Hepatocyte (in vitro differentiated cells): ENCODE measurements at places on chromosomes 16 and 17. TPM values are rescaled to one million over a fixed set of nuclear protein-coding genes. Genes with fewer than 3 reads are reported as not detected.
A peak's percentile ranks its signal among the peaks of the same experiment; 100 is the strongest.

The PPY gene
- total RNA-seq: not detected in 2 replicates

DNA sequence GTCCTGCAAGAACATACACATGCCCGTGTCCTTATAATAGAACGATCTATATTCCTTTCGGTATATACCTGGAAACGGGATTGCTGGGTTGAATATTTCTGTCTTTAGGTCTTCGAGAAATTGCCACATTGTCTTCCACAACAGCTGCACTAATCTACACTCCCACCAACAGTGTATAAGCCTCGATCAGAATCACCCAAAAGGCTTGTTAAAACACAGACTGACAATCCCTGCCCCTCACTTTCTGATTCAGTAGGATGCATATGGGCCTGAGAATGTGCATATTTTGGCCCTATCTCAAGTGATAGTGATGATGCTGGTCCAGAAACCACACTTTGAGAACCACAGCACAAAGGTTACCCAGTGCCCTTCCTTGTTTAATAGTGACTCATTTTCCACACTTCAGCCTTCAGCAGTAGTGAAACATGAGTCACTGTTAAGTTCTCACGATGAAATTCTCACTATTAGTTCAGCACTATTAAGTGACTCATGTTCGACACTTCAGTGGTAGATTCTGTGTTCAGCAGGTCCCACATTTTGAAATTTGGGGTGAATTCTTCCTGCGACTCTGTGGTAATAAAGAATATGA lies 215.6 kb downstream of the GRIN2A start:
- DNase-seq: no peak

The COPRS gene
- 52.0 and 54.3 TPM in 2 replicates for total RNA-seq

DNA sequence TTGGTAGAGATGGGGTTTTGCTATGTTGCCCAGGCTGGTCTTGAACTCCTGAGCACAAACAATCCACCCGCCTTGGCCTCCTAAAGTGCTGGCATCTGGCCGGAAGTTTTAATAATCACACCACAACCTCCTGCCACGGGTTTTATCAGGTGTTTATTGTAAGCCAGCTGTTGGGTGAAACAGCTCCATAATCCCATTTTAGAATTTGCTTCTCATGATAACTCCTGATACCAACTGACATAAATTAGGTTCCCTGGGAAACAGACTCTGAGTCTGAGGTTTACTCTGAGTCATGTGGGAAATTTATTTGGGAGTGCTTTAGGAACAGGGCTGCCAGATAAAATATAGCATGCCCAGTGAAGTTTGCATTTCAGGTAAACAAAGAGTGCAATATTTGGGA lies 122.6 kb upstream of the MED13 start:
- peak; percentile 24 for DNase-seq

The TBC1D3K gene
- not detected in 2 replicates for total RNA-seq

DNA sequence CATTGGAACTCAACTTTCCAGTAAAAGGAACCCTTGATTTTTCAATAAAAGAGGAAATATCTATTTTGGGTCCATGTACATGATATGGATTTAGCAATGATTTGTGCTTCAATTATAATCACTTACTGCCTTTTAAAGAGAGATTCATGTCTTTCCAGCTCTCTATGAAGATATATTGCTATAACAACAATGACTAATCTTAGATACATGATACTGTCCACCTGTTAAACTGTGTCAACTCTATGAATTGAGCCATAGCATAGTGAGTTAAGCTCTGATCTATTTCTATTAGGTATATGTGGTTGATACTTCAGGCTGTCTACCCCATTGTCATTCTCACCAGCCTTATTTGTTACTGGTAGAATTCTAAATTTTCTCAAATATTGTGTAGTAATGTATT lies 15.0 kb upstream of the MPHOSPH6 start:
- DNase-seq: no peak

The ATF7IP2 gene
- total RNA-seq: 54.5 and 68.7 TPM in 2 replicates

DNA sequence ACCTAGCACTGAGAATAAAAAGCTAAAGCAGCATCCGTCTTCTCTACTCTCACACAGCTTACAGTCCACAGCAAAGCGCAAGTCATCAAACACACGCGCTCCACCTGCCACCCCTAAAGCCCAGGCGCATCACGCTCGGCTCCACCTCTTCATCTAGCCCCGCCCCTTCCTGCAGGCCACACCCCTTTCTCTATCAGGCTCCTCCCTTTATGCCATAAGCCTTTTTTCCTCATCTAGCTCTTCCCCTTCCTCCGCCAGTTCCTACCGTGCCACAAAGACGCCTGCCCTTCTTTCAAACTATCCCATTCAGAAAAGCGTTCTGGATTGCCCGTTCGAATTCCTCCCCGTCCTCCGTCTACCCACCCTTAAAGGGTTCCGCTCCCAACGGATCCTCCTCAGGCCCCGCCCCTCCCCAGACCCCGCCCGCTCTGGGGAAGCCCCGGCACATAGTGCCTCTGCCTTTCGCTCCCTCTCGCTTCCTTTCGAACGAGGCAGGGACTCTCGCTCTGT lies 417 bp downstream of the C16orf46 start:
- peak; percentile 93 for DNase-seq

GRCh38 chr17:56149266-56150036 lies 3.8 kb upstream of the ANKFN1 start:
- peak; percentile 44 for DNase-seq

- no peak for DNase-seq
Measured at GRCh38 chr17:57849163-57849873, 526 bp downstream of the MRPS23 start.

GRCh38 chr17:64223931-64224629 lies 39.0 kb downstream of the TEX2 start:
- DNase-seq: no peak

DNA sequence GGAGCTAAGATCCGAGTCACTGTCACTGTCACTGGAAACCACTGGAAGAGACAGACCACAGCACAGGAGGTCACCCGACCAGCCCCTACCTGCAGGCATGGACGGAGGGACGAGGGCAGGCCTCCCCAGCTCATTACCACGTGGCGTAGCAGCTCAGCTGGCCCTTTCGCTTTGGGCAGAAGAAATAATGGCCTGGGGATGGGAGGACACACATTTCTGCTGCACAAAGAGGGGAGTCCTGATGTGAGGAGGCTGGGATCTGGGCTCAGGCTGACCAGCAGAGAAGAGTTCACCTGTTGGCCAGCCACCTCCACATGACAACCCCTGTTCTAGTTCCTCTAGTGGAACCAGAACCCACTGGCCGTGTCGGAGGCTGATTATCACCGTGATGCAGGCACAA lies 38.2 kb upstream of the DOC2B start:
- no peak for DNase-seq

The OR4D1 gene
- not detected in 2 replicates for total RNA-seq

The MCRIP1 gene
- 63.3 and 66.1 TPM in 2 replicates for total RNA-seq

DNA sequence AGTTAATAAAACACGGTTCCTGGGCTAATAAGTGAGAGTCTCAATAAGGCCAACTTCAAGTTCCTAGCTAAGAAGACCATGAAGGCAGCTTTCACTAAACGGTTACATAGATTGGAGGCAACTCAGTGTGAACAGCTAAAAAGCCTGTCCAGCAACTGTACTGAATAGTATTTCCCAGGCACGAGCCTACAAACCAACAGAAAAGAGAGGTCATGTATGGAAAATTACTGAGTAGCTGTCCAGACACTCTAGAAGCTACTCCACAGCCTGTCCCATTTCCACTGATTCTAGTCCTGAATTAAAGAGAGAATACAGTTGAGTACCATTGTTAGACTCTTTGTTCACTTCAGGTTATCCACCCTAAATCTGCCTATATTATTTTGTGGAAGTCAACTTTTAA lies 36.5 kb upstream of the C17orf78 start:
- DNase-seq: no peak

- DNase-seq: no peak
Measured at GRCh38 chr16:30473231-30474073, 910 bp downstream of the ITGAL start.

- DNase-seq: peak; percentile 16
Measured at GRCh38 chr16:23508589-23509440, 1.5 kb downstream of the GGA2 start.

- DNase-seq: peak; percentile 75
Measured at GRCh38 chr17:49494986-49495841, at the start of gene NGFR. Gene NGFR, plus strand, starts transcription at chr17:49495293. Its CDS starts 125 bp downstream, at chr17:49495418.

DNA sequence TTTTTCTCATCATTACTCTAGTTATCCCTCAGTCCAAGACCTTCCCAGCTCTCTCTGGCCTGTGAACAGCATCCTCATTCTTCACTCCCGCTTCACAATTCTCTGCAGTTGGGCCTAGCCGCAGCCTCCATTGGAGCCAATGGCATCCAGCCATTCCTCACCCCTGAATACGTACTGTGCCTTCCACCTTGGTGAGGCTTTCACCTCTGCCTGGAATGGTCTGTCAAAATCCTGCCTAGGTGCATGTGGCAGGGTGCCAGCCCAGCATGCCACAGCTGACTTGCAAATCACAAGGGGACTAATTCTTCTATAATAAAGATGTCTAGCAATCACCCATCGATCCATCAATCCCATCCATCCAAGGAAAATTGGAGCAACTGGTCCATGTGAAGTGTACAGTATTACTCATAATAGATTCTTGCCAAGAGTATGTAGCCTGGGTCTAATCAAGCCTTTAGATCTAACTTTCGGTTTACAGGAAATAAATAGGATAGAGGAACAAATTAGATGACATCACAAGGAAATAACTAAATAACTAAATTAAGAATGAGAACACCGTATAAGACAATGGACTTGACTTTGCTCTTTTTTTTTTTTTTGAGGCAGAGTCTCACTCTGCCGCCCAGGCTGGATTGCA lies 5.1 kb upstream of the CX3CL1 start:
- no peak for DNase-seq

The CXCL16 gene
- 38.7 and 39.9 TPM in 2 replicates for total RNA-seq

The KRTAP3-1 gene
- not detected in 2 replicates for total RNA-seq

DNA sequence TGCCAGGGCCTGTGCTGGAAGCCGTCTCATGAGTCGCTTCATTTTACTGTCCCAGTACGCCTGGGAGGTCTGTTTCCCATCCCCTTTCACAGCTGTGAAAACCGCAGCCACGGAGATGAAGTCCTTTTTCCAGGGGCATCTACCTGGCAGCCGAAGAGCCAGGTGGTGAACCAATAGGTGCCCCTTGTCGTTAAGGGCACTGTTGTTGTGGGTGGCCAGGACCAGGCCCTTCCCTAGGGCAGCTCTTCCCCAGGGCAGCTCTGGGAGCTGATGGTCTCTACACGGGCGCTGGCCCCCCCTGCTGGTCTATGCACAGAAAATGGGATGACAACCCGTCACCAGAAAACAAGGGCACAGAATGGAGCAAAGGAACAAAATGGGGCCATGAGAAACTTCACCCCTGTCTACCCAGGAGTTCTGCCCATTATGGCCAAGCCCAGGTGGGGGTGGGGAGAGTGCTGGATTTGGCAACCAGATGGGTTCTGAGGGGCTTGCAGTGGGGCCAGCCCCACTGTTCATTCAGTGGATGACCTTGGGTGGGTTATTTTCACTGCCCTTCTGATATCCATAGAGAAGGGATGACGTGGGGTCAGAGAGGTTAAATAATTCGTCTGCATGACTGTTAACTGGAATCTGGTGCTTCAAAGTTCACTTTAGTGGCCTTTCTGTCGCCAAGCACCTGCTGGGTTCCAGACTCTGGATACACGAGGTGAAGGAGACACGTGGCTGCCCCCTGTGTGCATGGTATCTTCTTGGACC lies 11.5 kb downstream of the RMI2 start:
- peak; percentile 83 for DNase-seq

DNA sequence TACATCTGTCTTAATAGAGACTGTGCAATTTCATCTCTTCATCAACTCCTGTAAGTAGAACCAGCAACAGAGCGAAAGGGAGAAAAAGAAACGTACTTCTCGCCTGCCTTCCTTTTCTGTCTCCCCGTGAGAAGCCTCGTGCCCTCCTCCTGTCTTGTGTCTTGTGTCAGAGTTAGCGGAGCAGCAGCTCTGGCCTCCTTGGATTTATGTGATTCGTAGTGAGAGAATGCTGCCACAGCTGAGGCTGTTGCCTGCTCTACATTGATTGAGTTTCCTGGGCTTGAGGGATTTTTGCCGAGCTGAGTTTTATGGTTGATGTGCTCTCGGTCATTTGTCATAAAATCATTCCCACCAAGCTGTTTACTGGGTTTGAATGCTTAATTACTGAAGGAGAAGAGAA lies 579.1 kb upstream of the RBFOX1 start:
- DNase-seq: no peak

- DNase-seq: no peak
Measured at GRCh38 chr16:28098171-28098958, 34.9 kb upstream of the GSG1L start.

DNA sequence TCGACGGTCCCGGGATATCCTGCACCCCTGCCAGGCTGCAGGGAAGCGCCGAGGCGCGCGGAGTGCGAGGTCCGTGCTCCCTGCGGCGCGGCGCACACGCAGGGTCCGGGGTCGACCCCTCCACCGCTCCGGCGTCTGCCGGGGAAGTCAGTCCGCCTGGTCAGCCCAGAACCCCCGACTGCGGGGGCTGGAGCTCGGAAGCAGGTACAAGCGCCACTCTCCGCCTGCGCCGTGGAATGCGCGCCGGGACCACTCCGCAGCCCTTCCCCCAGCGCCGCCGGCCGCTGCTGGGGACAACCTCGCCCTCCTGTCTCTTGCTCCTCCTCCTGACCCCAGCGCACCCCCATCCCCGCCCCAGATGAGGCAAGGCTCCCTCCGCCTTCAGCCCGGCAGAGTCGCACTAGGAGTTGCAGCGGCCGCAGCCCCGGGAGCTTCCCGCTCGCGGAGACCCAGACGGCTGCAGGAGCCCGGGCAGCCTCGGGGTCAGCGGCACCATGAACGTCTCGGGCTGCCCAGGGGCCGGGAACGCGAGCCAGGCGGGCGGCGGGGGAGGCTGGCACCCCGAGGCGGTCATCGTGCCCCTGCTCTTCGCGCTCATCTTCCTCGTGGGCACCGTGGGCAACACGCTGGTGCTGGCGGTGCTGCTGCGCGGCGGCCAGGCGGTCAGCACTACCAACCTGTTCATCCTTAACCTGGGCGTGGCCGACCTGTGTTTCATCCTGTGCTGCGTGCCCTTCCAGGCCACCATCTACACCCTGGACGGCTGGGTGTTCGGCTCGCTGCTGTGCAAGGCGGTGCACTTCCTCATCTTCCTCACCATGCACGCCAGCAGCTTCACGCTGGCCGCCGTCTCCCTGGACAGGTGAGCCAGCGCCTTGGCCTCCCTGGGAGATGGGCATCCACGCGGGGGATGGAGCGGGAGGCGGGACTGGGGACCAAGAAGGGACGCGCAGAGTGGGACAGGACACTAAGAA lies at the start of gene GALR2:
Gene GALR2, plus strand, starts transcription at position 392 of the 974 bp plus-strand sequence. Its CDS starts 103 bp downstream, at position 495.
- peak; percentile 2 for DNase-seq

GRCh38 chr17:34228781-34229180 lies 26.3 kb upstream of the CCL2 start:
- no peak for DNase-seq

- no peak for DNase-seq
Measured at GRCh38 chr16:71259086-71259485, 28.6 kb upstream of the HYDIN start.

DNA sequence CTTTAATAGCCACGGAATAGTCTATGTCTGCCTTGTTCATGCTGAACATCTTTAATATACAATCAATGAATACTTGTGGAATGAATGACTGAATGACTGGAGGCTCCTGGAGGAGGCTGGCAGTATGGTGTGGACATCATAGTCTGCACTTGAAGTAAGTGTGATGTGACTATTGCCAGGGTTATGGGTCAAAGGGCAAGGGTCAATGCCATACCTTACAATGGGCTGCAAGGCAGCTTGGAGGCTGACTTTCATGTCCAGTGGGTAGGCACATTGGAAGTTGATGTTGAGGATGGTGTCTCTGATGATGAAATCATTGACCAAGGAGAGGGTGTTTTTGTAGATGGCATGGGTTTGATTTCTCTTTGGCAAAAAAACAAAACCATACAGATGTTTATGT lies 7.9 kb downstream of the GP2 start:
- DNase-seq: no peak
